Mesothelial cell of epicardium (in vitro differentiated cells): ENCODE measurements at places on chromosomes 2 and 18.

DNA sequence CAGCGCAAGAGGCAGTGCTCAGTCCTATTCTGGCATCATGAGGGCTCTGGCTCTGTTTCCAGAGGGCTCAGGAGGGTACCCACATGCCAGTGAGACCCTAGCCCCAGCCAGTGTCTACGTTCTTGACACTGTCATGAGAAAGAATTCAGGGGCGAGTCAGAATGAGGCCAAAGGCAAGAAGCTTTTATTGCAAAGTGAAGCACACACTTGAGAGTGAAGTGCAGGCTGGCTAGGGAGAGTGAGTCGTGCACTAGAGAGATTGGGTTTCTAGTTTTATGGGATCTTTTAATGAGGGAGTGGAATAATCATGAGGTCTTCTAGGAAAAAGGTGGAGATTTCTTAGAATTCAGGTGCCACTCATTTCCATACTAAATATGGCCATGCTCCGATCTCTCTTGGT is 164.1 kb downstream of the DCDC2C start:
- DNase-seq = no peak

DNA sequence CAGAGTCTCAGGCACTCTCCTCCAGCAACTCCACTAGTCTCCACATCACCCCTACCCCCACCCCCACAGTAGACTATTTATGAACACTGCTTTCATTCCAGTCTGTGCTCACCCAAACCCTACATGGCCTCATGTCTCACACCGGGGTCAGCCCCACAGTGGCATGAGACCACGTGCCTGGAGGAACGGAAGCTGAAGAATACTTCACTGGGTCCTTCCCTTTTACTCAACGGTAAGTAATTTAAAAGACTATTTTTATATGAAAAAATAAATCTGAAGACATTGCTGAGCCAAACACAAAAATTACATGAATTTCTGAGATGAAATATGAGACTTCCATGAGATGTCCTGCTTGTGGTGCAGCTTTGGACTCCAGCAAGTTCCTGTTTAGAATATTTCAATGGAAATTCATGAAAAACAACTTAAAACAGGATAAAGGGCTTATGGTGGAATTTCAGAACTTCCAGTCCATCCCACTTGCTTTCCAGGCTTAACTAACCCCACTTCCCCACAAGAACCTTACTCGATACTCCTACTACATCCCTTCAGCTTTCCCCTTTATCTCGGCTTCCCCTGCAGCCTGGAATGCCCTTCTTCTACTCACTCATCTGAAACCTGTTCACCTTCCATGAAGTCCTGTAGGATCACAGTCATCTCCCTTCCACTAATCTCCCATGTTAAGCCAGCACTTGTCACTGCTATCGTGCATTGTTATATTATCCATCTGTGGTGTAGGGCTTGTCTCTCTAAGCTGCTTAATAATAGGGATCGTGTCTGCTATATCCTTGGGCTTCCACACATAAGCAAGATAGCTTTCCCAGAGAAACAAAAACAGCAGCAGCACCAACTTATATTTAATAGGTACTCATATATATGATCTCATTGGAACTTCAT is 47.9 kb downstream of the SLC14A1 start:
- no peak for DNase-seq

GRCh38 chr18:48394176-48394575 is 15.0 kb downstream of the ZBTB7C start:
- no peak for DNase-seq

DNA sequence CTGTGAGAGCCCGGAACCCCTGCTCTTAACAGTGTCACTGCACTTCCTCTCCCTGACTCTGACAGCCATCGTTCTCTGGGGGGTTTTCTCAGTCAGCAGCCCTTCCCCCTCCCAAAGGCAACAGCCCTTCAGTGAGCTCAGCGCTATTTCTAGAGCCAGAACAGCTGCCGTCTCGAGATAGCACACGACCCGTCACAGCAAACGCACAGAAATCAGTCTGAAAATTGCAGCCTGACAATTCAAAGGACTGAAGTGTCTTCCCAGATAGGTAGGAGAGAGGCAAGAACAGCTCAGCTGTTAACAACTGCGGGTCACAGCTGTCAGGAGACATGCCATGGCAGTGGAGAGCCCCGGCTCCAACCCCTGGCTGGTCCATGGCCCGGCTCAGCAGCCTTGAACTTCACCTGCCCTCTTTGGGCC is 45.4 kb downstream of the ST8SIA5 start:
- no peak for DNase-seq

- no peak for DNase-seq
Measured at GRCh38 chr2:79980816-79981215, 323.7 kb downstream of the LRRTM1 start.

- DNase-seq = no peak
Measured at GRCh38 chr2:140504601-140505000, 1626.2 kb downstream of the LRP1B start.

GRCh38 chr2:118826093-118826492 is 21.4 kb downstream of the EN1 start:
- DNase-seq = no peak

GRCh38 chr2:232142049-232142448 is 180.5 kb downstream of the DIS3L2 start:
- no peak for DNase-seq

GRCh38 chr2:223578846-223579245 is 23.3 kb downstream of the SCG2 start:
- no peak for DNase-seq

GRCh38 chr2:236745420-236746210 is 176.0 kb downstream of the ACKR3 start:
- DNase-seq = no peak

GRCh38 chr2:44362207-44363015 is 664 bp downstream of the CAMKMT start:
- peak; percentile 25 for DNase-seq

DNA sequence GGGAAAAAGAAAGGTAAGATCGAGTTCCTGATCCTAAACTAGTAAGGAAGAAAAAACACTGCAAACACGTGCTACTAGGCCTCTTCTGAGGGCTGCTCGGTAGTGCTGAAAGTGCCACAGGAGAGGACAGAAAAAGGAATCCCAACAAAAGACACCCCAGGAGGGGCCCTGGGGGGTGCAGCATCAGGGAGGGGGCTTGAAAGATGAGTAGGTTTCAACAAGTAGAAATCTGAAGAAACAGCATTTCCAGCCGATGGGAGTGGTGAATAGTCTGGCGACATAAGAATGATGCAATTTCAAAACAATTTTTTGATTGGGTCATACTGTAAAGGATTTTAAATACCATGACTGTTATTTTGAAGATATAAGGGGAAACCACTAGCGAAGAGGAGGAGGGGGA is 98.6 kb downstream of the NOL10 start:
- DNase-seq = no peak

GRCh38 chr18:71194438-71194837 is 905.6 kb downstream of the SOCS6 start:
- no peak for DNase-seq
